Cerebellar cortex (tissue), 1 donor: ENCODE measurements at places on chromosomes 2 and 18.

DNA sequence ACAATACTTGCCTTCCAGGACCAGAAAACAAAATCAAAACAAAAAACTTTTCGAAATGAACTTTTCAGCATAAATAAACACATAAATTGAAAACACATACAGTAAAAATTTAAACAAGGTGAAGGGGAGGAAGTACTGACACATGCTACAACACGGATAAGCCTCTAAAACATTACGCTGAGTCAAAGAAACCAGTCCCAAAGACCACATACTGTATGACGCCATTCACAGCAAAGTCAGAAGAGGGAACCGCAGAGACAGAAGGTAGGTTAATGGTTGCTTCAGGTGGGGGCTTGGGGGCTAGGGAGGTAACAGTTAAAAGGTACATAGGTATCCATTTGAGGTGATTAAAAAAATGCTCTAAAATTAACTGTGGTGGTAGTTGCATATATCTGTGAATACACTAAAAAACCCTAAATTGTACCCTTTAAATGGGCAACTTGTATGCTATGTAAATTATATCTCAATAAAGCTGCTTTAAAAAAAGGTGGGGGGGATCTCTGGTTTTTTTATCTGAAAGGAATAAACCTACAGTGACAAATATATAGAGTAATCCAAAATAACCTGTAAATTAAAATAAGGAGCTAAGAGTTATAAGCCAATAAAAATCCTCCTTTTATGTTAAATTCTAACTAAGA, 7.1 kb downstream of the COX7A2L start:
- no peak for DNase-seq

DNA sequence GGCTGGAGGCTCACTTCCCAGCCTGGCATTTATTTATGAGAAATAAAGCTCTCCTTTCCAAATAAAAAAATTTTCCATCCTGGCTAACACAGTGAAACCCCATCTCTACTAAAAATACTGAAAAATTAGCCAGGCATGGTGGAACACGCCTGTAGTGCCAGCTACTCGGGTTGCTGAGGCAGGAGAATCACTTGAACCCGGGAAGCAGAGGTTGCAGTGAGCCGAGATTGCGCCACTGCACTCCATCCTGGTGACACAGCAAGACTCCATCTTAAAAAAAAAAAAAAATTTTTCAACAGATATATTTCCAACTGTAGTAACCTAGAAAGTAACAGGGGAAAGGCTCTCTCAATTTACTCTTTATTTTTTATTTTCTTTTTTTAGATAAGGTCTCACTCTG, 6.1 kb upstream of the PCBP1 start:
- no peak for DNase-seq

- no peak for DNase-seq
Observed at GRCh38 chr18:45119876-45120275, 439.2 kb downstream of the SETBP1 start.

GRCh38 chr2:74206180-74206688, 7.8 kb downstream of the MTHFD2 start:
- DNase-seq: no peak

- no peak for DNase-seq
Observed at GRCh38 chr2:27798948-27799645, 27.6 kb downstream of the MRPL33 start.

DNA sequence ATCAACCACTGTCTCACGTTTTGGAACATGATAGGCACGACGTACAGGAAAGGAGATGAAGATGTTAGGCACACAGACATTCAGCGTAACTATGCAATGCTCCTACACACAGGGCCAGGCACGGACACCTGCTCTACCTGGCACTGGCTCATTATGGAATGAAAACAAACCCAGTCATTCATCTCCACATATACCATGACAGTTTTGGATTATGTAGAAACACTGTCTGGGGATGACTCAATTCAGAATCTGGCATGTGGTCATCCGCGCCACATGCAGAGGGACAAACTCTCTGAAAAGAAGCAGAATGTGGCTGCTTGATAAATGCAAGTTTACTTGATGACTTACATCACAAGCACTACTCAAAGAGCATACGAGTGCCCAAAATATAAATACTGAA, 29.5 kb upstream of the NFU1 start:
- DNase-seq: no peak

DNA sequence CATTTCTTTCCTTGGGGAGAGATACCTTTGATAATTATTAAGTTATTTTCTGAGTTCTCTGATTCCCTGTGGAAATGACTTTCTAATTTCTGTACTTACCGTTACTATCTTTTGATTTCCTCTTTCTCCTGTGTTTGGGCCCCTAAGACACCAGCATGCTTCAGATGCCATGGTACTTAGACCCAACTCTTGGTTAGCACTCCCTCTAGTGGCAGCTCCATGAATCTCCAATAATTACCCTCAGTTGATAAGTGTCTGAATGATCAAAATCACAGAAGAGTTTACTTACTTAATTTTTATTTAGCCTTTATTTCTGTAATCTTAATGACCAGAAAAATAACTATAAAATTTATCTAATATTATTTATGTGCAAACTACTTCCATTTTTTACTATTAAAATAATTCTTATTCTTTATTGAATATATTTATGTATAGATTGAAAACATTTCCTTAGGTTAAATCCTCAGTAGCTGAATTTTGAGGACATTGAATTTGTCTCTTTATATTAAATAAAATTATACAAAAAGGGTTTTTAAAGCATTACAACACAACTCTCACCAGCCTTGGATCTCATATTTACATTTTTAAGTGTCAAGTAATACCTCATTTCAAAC, 300.4 kb downstream of the KCNS3 start:
- peak; percentile 46 for DNase-seq

GRCh38 chr2:147255812-147256211, 589.0 kb upstream of the ACVR2A start:
- DNase-seq: peak; percentile 21

DNA sequence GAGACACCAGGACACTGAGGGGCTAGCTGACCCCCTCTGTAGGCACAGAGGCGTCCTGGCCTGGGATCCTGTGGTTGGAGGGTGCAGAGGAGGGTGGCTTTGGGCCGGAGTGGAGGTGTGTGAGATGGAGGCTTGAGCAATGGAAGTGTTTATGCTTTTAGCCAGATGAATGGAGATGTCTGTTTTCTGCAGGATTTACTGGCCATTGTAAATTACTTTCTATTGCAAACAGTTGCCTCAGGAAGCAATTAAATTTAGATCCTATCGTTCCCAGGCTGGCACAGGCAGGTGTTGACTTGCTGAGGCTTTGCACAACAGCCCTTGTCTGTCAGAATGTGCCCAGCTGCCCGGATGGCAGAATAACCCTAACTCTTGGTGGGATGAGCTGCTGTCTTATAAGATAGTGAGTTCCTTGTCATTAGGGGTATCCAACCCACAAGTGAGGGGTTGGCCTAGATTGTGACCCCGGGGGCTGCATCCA, 1.8 kb upstream of the ARID5A start:
- DNase-seq: no peak

DNA sequence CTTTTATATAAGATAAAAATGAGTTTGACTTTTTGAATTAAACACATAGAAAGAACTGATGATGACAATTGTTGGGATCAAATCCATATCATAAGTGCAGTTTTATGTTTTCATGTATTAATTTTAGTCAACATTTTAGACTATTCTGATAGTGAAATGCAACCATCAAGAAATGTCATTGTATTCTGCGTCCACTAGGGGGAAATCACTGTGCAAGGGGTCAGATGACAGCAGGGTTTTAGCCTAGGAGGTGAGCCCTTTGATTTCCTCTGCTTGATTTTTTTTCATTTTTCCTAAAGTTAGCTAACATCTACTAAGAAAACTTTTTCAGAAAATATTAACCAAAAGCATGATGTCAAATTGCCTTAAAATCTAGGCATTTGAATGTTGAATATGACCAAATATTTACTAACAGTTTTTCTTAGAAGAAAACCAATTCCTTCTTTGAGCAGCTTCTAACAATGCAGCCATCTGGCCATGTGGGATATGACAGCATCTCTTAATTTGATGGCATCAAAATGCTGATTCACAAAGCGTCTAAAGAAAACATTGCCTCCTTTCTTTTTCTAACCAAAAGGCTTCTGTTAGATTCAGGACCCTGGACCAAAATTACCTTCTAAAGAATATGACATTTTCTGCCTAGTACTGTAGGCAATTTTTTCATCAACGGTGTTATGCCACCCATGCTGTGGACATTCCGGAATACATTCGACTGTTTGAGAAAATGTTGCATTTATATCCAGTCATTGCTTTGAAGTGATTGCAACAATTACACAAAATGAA, 141.5 kb downstream of the SPHKAP start:
- DNase-seq: peak; percentile 66

DNA sequence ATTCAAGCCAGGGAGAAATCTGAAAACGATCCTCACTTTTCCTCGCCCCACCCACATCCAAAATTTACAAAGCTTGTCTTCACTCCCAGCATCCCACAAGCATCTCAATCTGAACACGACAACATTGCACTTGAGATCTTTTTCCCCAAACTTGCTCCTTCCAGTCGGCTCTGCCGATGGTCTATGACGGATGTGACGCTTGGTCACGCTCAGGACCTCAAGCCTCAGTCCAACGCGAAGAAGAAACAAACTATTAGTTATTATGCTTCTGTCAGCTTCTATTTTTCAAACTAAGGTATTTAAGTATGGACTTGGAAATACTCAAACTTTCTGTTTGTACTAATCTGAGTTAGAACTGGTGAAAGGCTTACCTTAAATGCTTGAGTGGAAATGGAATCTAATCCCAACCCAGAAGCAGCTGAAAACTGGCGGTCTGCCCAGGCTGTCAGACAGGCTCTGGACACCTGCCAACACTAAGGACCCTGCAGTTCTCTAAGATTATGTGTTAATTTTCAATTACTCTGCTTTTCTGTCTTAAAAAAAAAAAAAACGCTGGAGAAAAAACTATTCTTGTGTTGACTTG, 132.1 kb upstream of the DNMT3A start:
- DNase-seq: peak; percentile 25

DNA sequence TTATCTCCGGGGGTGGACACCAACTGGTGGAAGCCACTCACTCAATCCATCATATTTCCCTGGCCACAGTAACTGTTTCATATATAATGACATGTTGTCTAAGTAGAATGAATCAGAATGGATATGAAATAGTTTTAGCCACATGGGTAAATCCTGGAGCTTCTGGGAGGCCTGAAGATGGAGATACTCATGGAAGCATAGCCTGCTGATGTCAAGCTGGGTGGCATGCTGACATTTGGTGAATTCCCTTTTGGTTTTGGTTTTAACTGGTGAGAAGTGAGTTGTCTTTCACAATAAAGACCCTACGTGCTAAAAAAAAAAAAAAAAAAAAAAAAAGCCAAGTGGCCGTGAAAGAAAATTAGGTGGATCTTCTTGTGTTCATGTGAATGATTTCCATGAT, 105.3 kb upstream of the ITGA6 start:
- no peak for DNase-seq

GRCh38 chr18:37537868-37538525, 27.6 kb downstream of the CELF4 start:
- DNase-seq: peak; percentile 70

DNA sequence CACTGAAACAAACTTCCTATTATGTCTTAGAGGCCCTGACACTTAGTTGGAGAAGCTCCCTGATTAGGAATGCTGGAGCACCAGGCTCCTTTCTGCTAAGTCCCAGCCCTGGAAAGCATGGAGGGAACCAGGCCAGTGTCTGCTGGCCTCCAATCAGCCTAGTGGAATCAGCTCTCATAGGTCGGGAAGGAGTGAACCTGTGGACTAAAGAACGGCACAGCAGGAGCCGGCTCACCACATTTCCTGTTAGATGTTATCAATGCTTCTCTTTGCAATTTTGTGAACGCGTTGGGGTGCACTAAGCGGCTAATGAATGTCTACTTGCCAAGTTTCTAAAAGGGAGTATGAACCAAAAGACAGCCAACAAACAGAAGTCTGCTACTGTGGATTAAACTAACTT, 296.6 kb downstream of the NAPG start:
- DNase-seq: no peak

- DNase-seq: no peak
Observed at GRCh38 chr18:79523206-79523735, 127.5 kb downstream of the NFATC1 start.
